DMS53 (cell line): ENCODE measurements at places on chromosomes 1 and 21.

GRCh38 chr1:234897754-234898454 is 230.7 kb downstream of the TOMM20 start:
- peak; percentile 81 for DNase-seq

GRCh38 chr1:157226739-157227138 is 88.5 kb upstream of the ETV3 start:
- no peak for DNase-seq

DNA sequence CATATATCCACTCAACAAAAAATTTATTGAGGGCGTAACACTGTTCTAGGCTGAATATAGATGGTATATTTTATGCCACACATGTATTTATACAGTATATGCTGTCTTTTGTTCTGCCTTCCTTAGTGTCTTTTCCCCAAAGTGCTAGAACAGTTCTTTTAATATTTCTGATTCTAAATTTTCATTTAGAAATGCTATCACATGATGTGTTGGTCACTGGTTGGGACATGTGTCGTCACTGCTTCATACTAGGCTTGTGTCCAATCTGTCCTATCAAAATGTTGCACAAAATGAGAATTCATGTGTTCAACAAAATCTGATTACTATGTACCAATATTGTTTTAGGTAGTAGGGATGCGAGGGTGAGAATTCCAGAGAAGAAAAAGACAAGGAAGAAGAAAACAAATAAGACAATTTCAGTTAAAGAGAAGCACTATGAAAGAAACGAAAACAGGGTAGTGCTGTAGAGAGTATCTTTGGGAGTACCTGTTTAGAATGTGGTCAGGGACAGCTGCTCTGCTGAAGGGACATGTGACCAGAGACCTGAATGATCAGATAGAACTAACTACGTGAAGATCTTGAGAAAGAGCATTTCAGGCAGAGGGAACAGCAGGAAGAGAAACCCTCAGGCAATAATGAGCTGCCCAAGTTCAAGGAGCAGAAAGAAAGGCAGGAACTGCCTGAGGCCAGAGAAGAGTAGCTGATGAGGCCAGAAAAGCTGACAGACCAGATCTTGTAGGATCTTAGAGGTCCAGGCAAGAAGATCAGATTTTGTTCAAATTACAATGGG is 1.3 kb downstream of the KMO start:
- DNase-seq = no peak

GRCh38 chr1:153769221-153769620 is 6.0 kb upstream of the SLC27A3 start:
- DNase-seq = no peak

GRCh38 chr21:31255896-31256295 is 88.2 kb downstream of the TIAM1 start:
- no peak for DNase-seq

DNA sequence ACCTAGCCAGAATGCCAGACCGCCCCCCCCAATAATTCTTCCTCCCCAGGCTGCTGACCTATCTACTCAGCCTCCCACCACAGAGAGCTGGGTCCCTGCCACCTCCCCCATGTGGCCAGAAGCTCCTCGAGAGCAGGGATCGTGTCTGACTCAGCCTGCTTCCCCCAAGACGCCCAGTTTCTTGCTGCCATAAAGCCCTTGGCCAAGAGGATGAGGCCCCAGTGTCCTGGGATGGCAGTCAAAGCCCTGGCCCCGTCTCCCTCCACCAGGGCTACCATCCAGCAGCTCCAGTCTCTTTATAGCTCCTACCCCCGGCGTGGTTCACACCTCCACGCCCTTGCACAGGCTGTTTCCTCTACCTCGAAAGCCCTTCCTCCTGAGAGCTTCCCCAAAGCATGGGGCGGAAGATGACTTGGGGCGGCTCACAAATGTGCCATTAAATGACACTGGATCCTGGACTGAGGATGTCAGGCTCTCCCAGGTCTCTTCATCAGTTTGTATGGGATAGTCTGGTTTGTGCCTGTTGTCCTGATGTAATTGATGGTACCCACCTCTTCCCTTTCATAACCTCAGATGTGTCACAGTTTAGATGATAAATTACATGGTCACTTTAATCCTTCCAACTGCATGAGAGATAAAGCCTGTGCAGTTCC is 13.2 kb downstream of the ADGRB2 start:
- DNase-seq = no peak

- DNase-seq = no peak
Measured at GRCh38 chr1:191910245-191910644, 248.0 kb upstream of the RGS18 start.

- no peak for DNase-seq
Measured at GRCh38 chr1:116334015-116334547, 39.0 kb upstream of the ATP1A1 start.

DNA sequence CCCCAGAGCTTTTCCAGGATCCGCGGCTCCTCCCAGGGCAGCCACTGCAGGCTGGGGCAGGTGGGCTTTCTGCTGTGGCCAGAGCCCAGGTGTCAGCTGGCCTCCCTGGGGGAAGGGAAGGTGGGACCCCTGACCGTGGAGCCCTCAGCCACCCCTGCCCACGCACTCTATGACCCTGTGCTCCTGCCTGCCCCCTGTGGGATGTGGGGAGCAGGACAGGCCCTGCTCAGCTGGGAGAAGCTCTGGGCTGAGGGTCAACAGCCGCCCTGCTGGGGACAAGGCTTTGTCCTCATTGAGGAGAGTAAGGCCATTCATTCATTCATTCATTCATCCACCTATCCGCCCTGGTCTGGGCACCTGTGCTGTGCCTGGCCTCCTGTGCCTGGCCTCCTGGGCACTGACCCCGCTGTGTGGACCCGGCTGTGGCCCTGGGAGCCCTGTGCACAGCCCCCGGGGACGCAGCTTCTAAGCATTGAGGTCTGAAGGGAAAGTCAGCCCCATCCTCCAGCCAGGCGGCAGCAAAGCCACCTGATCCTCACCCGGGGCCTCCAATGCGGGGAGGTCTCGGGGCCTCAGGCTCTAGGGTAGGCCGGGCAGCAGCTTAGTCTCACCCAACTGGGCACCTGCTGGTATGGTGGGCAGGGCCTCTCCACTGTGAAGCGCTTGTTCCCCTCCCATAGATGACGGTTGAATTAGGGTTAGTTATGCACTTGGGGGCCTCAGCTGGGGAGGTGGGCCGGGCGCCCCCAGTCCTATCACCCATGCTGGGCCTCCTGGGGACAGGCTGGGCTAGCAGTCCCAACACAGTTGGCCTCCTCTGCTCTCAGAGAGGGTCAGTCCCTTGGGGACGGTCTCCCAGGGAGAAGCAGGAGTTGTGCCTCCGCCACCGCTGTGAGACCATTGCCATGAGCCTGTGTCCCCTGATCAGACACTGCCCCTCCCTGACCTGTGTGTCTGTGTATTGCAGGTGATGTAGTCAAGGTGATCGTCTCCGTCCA is 6.0 kb downstream of the TNFRSF14 start:
- DNase-seq = peak; percentile 23

DNA sequence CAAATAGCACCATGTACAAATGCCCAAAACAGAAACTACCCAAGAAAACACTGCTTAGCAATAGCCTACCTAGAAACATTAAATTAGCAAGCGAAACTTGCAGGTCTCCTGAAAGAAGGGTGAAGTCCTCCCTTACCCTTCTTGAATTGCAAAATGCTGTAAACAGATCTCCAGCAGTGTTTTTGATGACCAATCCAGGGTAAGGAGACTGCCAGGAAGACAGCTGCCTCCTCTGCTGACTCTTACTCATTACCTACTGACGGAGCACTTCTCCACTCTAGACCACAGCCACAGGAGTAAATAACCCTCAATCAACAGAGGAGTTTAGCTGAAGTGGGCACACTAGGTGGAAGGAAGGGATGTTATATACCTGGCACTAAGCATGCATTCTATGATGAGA is 32.2 kb upstream of the GADD45A start:
- peak; percentile 94 for DNase-seq

DNA sequence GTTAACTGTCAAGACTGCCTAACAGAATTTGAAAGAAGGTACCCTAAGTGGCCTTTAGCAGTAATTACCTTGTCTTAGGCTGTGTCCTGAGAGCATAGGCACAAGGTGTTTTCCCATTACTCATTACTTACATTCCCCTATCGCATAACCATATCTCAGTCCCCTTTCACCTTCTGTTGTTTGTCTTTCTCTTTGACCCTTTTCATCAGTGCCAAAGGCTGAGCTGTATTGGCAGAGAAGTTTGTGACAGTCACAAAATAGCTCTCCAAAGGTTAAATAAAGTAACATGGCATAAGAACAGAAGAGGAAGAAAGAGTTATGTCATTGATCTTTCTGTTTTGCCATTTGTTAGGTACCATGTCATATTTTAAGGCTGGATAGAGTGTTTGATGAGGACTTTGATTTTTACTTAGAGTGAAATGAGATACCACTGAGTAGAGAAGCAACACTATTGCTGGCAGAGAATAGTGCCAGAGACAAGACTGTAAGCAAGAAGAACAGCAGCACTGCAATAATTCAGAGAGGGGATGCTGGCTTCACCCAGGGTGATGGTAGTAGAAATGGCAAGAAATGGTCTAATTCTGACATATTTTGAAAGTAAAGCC is 497.8 kb downstream of the TTLL7 start:
- DNase-seq = peak; percentile 40

GRCh38 chr21:46255758-46256337 is 27.3 kb upstream of the LSS start:
- no peak for DNase-seq

DNA sequence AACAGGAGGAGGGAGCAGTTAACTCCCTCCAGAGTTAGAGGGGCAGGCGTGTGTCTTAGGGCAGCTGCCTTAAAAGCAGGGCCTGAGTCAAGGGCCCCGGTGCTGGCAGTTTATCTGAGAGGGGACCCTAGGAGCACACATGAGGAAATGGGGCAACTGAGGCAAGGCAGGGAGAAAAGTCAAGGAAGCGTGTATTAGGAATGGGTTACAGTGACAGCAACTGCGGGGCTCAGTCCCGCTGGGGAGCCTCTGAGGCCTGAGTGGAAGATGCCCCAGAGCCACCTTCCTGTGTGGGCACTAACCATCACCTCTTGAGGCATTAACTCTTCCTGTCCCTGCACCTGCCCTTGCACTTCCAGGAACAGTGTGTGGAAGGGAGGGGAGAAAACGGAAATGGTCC is 276.3 kb downstream of the MATN1 start:
- no peak for DNase-seq

DNA sequence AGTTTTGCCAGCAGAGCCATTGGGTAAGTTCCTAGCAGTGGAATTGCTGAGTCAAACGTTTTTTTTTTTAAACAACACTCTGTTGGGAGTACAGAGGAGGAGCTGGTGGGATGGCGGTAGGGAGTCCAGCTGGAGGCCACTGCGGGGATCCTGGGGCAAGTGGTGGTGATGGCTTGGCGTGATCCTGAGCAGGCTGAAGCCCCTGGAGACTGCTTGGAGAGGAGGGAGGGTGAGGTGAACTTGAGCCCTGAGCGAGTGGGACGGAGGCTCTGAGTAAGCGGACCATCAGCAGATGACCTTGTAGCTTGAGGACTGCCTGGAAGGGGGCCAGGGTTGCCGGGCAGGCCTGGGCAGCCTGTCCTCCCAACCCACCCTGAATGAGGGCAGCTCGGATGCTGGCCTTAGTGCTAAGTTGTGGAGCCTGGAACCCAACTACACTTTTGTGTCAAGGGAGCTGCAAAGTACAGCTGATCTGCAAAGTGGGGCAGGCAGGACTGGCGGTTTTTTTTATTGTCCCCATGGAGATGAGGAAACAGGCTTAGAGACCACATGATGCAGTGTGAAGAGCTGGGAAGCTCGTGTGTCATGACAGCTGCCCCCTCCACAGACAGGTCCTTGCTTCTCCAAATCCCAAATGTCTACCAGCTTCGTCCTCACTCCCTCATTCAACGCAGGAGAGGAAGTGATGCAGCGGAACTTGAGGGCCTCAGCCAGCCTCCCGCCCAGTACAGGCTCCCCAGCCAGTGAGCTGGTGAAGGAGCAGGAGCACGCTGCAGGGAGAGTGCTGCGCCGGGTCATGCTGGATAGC is 20.2 kb downstream of the MRPL37 start:
- peak; percentile 59 for DNase-seq

DNA sequence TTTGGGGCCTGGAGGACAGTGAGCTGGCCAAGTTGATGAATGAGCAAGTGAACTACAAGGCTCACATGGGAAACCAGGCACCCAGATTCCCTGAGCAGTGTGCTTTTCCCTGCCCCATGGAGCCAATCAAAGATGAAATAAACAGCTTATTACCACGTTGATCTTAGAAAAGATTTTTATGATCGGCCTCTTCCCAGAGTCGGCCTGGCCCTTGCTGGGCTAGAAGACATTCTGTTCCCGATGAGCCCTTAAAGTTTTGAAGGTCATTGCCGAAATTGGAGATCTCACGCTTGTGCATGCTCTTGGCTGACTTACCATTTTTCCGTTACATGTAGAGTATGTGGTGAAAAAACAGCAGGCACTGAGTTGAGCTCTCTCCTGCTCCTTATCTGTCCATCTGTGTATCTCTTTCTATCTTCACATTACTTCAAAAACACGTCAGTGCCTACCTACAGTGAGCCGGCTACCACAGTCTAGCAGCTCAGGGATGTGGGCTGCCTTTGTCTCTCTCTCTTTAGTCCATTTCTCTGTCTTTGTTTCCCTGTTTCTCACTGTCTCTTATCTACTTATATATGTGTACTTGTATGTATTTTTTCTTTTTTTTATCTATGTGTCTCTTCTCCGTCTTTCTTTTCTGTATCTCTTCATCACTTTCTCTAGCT is 248.8 kb upstream of the USP24 start:
- no peak for DNase-seq

GRCh38 chr1:70866542-70867264 is 180.9 kb downstream of the PTGER3 start:
- DNase-seq = peak; percentile 45

DNA sequence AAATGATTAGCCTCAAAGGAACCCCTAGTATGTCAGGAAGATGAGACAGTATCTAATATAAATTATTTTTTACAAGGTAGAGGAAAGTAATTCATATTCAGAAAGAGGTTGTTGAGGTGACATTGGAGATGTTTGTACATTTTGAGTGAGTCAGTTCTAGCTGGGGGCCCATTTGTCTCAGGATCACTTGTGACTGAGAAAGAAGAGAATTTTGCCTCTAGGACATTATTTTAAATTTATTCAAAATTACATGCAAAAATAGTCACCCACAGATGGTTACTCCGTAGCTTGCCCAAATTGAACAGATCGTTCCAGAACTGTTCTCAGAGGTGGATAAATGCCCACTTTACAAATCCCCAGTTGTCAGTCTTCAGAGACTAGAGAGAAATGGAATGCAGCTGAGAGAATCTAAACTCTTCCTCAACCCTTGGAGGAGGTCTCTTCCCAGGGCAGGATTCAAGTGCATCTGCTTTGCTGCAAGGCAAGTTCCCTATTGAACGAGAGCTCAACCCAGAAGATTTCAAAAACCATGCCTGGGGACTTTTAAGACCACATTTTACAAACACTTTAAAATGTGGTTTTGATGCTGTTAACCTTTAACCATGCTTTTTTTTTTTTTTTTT is 987.8 kb upstream of the ADAMTS5 start:
- DNase-seq = no peak
